ENCODE measurements at places on chromosomes 12 and 14.
A peak's percentile ranks its signal among the peaks of the same experiment; 100 is the strongest.

DNA sequence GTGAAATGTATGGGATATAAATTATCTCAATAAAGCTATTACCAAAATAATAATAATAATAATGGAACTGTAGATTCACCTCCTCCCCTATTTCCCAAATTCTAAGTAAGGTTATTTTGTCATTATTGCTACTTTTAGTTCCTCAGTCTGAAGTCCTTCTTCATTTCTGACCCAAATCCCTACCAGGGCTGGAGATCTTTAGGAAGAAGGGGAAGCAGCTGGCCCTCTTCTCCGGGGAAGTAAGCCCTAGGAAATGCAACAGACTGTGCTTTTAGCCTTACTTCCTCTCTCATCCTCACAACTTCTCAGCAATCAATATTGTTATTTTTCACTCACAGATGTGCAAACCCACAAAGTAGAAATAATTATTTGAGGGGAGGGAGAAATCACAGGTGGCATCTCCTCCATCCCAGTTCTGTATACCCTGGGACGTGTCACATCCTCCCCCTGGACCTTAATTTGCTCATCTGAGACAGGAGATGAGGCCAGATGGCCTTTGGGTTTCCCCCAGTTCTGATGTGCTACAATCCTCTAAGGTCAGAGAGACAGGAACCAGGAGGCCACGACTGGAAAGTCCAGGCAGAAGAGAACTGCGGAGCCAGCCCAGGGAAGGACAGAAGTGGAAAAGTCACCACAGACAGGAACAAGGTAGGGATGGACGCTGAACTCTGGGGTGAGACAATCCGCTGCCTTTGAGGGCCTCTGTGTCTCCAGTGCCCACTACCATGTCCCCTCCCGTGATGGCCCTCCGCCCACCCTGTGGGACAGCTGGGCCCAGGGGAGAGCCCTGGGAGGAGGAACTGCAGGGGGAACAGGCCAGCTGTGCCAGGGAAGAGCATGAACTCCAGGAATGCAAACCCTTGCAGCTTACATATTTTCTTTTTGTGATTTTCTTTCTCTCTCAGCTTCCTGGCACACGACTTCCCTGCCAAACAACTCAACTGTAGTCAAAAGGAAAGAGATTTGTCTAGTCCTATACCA, 10.6 kb upstream of the TNFRSF1A start:
- no peak for DNase-seq

DNA sequence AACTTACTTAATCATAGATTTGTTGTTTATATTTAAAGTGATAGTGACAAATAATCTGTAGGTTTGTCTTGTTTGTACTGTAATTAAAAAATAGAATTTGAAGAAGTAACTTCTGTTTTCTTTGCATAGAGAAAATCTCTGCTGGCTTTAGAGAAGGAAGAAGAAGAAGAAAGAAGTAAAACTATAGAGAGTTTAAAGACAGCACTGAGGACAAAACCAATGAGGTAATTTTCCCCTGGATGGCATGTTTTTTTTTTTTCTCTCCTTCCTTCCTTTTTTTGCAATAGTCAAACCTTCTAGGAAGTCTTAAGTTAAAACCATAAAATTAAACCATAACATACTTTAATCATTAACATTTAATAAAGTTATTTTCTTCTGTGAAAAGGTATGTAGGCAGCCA, 131.9 kb downstream of the DAAM1 start:
- no peak for DNase-seq

GRCh38 chr14:65102441-65103149, at the start of gene MAX:
Gene MAX (minus strand): TSS chr14:65102517. CDS start chr14:65102339, 178 bp downstream.
- peak; percentile 100 for DNase-seq

GRCh38 chr12:93738199-93739058, 61.3 kb downstream of the CRADD start:
- no peak for DNase-seq

- no peak for DNase-seq
Measured at GRCh38 chr12:32482226-32482625, 82.9 kb downstream of the FGD4 start.

GRCh38 chr12:43320281-43320680, 231.7 kb downstream of the ADAMTS20 start:
- DNase-seq = no peak

- DNase-seq = no peak
Measured at GRCh38 chr14:51117593-51117992, 22.7 kb upstream of the TRIM9 start.

GRCh38 chr12:104790296-104791125, 167.6 kb downstream of the SLC41A2 start:
- no peak for DNase-seq

GRCh38 chr14:90495357-90496276, 98.8 kb downstream of the CALM1 start:
- DNase-seq = peak; percentile 71

DNA sequence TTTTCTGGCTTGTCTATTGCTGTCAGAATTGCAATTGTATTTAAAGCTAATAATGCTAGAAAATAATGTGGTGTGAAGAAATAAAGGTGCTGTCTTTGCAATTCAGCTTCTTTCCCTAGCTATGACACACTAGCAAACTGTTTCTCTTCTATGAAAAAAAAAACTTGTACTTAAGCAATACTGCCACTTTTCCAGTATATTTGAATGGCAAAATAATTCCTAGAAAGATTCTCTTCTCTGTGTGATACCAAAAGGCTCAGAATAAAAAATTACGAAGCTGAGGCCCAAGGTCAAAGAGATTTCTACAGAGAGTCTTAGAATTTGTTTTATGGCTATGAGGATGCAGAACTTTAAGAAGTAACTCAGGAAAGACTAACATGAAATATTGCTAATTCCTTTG, 235.5 kb downstream of the ADAMTS20 start:
- no peak for DNase-seq

DNA sequence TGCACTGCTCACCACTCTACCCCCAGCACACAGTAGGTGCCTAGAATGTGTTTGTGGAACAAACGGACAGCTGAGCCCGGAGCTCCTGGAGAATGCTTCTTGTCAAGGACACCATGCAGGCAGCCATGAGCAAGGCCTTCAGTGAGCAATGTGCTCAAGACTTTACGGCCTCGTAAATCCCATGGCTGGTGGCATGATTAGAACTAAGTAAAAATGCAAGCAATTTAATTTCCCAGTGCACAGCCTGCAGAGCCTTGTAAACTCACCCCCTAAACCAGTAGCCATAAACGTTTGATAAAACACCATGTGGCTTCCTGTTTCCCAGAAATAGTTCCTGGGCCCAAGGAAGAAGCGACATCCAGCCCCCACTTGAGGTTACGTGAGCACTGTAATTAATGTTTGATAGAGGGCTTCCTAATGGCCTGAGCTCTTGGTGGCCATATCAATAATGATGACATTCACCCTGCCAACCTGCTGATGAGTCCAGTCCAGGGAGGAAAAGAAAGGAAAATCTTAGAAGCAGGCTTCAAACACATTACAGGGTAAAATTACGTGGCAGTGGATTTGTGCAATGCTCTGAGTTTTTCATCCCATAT, 36.4 kb upstream of the FICD start:
- DNase-seq = no peak

DNA sequence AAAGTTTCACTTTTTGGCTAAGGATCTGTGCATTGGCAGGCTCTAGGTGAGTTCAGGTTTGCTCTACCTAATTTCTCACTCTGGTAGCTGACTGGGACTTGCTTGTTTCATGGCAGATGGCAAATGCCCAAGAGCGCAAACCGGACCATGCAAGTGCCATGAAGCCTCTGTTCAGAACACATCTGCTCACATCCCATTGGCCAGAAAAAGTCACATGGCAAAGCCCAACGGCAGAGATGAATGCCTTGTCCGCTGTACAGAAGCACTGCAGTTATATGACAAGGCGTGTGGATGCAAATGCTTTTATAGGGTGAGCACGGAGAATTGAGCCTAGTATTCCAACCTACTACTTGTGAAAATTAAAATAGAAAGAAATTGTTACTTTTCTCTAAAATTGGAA, 202.2 kb upstream of the HMGA2 start:
- no peak for DNase-seq

- DNase-seq = no peak
Measured at GRCh38 chr14:63598807-63599206, 42.9 kb downstream of the WDR89 start.

- DNase-seq = no peak
Measured at GRCh38 chr12:28033538-28033915, 61.0 kb upstream of the PTHLH start.

GRCh38 chr14:100807496-100807895, 18.4 kb upstream of the MEG3 start:
- no peak for DNase-seq

GRCh38 chr14:80930836-80931389, 10.6 kb downstream of the CEP128 start:
- DNase-seq = no peak

GRCh38 chr14:94775091-94775870, 5.4 kb upstream of the GSC start:
- no peak for DNase-seq

DNA sequence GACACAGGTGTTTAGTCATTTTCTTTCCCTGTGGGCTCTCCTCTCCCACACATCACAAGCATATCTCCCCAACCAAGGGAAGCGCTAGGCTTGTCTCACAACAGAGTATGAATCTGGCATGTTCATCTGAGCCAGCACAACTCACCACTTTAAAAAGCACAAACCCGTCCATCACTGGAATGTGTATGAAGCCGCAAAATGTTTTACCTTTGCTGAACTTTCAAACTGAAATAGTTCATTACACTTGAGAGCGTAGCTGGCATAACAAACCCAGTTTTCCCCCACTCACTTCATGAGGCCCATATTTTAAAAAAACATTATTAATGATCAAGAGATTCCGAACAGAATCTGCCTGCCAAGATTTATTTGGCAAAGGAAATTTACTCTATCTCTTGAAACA, 15.8 kb downstream of the NID2 start:
- no peak for DNase-seq

- peak; percentile 87 for DNase-seq
Measured at GRCh38 chr12:52307836-52308805, 13.1 kb downstream of the KRT83 start.

DNA sequence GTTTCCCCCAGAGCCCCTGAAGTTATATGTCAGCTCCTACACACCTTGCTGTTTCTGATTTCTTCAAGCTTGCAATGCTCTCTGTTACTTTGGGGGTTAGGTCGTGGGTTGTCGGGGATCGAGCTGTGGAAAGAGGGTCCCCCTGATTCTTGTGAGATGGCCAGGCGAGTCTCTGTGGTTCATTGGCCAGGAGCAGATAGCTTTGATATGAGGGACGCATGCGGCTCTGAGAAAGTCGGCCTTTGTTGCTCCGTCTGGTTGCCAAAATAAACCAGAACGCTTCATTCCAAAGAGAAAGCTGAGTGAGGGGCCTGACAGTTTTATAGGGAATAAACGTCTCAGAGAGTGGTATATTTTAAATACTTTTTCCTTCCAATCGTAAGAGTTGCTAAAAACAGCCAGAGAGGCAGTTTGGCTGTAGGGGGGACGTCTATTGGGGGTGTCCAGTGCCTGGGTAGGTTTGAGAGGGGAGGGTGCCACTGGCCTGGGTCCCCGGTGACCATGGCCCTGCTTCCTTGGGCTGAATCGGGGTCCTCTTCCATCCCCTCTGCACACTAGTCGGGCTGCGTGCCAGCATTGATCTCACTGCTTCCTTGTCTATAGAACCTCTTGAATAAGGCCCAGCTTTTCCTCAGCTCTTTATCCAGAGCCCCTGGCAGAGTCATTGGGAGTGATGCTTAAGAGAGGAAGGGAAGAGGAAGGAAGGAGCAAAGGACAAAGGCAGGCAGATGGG, 18.9 kb downstream of the CCND2 start:
- no peak for DNase-seq

DNA sequence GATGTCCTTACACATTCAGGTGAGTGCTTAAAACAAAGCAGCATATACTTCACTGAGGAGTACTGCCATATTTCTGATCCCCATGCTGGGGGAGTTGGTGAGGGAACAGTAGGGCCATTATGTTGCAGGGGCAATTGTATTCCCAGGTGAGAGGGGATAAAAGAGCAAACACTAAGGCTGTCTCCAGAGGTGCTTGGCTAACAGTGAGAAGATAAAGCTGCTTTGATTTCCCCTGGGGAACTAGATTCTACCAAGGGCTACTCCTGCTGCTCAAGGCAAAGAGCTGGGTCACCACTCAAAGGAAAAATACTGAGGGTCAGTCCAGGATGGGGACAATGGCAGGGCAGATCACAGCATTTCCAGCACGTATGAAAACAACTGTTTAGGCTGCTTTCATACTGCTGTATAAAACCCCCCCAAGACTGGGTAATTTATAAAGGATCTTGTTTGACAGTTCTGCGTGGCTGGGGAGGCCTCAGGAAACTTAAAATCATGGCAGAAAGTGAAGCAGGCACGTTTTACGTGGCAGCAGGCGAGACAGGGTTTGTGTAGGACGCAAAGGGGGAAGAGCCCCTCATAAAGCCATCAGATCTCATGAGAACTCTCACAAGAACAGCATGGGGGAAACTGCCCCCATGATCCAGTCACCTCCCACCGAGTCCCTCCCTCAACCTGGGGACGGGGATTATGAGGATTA, 47.8 kb upstream of the OR5AU1 start:
- DNase-seq = no peak

- DNase-seq = no peak
Measured at GRCh38 chr12:43318021-43318420, 234.0 kb downstream of the ADAMTS20 start.

DNA sequence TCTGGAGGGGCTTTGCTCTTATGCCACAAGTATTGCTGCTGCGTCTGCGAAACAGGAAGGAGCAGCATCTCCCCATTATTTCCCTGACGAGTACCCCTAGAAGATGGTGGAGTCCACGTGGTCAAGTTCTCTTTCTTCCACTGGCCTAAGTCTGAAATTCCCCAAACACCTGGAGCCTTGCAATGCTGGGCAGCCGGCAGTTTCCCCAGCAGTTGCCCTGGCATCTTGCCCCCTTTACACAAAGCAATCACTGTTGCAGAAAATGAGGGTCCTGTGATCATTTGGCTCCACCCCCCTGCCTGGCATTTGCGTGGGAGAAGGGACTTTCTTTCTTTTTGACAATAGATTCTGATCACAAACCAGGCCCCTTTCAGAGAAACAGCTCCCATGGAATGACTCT, 56.9 kb downstream of the FOS start:
- DNase-seq = no peak

DNA sequence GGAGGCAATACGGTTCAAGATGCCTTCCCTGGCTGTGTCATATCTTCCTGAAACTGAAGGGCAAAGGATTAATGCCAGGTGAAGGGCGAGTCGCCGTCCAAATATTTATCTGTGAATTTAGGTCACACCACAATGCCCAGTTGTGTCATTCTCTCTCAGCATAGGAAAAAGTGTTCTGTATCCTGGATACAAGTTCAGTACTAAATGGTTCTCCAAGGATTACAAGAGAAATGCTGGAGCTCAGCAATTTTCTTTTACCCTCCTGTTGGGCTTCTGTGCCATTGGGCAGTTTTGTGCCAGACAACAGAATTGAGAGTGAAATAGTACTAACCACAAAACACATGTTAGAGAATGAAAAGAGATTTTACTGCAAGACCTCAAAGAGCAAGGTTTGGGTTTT, 493.9 kb downstream of the EGLN3 start:
- DNase-seq = no peak

All from coronary artery (tissue), 2 donors.